ENCODE measurements at places on chromosomes 11 and 22.

DNA sequence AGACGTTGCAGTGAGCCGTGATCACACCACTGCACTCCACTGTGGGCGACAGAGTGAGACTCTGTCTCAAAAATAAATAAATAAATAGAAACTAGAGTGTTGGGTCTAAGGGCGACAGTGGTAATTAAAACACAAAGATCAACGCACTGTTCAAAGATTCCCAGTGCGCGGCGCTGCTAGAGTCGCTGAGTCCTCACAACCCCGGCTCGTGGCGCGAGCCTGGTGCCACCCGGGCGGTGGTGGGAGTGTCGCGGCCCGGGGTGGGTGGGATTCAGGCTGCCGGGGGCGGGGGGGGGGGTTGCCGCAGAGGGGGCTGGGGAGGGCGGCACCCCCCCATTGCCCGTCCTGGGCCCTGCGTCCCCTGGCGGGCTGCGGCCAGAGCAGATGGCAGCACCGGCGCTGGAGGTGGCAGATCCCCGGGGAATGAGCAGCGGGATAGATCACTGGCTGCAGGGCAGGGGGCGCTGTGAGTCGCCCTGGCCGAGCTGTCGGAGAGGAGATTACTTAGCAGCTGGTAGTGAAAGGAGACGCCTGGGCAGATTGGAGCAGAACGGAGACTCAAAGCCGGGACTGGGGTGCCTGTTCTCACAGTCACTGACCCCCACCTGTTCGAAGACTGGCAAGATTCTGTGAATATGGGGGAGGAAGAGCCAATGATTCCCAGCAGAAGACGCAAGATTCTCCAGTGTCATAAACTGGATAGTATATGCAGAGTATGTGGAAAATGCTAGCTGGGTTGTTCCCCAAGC is 30.2 kb upstream of the APOBEC3A start:
- DNase-seq: peak; percentile 23

- peak; percentile 55 for DNase-seq
Measured at GRCh38 chr11:27722117-27722952, 22.1 kb upstream of the BDNF start.

- DNase-seq: no peak
Measured at GRCh38 chr11:108486828-108487227, 11.4 kb downstream of the POGLUT3 start.

DNA sequence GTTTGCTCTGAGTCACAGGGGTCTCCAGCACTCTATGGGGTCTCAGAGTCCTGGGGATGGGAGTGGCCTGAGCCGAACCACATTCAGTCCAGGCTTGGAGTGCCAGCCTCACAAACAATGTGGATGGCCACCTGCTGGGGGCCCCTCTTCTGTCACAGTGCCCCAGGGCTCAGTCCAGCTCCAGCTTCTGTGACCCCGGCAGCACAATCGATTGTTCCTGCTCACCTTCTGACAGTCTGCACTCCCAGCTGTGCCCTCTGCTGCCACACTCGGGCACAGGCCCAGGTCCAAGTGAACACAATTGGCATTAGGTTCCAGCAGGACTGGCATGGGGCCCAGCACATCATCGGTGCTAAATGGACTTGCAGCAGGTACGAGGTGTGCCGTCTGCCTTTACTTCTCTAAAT is 84.8 kb downstream of the TP53I11 start:
- no peak for DNase-seq

DNA sequence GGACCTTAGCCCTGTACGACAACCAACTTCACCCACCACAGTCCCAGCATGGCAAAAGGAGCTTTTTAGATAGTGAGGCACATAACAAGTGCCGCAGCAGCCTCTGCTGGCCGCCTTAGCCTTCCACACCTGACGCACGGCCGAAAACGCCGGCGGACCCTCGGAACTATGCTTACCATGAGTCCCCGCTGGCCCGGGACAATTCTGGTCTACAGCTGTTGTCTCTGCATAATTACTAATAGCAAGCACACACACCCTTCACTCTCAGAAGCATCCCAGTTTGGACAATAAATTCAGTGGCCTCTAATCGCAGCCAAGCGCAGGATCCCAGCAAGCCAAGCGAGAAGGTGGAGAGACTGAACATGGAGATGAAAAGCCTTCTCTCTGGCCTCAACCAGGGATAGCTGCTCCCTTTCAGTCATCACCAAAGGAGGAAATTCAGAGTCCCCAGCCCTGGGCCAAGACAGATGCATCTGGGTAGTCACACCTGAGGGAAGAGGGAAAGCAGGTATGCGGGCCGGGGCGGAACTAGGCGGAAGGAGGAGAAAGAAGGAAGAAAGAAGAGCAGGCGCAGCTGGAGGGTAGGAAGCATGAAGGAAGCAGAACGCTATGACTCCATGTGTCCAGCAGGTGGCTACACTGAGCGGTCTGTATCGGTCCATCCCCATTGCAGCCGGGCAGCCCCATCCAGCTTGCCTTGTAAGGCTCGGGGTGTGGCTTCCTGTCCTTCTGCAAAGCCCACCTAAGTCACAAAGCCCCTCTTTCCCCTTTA is 40.3 kb downstream of the BUD13 start:
- DNase-seq: peak; percentile 65

DNA sequence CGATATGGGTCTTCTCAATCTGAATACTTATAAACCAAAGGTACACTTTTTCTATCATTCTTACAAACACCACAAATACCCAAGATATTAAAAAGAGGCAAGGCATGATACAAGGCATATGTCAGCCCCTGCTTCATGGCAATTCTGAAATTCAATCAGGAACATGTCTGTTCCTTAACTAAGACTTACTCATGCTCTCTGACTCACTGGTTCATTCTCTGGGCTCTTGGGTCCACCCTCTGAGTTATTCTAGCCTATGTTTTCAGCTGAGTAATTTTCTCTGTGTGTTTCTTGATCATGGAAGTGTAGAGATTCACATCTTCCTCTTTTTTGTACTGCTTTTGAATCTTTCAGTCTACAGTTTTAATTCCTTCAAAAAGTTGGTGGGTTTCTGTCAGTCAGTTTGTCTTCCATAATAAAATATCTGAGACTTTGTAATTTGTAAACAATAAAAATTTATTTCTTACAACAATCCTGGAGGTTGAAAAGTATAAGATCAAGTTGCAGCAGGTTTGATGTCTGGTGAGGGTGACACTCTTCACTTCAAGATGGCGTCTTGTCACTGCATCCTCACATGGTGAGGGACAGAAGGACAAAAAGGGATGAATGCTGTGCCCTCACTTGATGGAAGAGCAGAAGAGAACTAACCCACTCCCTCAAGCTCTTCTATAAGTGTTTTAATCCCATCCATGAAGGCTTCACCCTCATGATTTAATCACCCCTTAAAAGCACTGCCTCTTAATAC is 211.7 kb downstream of the FAM76B start:
- DNase-seq: peak; percentile 82

DNA sequence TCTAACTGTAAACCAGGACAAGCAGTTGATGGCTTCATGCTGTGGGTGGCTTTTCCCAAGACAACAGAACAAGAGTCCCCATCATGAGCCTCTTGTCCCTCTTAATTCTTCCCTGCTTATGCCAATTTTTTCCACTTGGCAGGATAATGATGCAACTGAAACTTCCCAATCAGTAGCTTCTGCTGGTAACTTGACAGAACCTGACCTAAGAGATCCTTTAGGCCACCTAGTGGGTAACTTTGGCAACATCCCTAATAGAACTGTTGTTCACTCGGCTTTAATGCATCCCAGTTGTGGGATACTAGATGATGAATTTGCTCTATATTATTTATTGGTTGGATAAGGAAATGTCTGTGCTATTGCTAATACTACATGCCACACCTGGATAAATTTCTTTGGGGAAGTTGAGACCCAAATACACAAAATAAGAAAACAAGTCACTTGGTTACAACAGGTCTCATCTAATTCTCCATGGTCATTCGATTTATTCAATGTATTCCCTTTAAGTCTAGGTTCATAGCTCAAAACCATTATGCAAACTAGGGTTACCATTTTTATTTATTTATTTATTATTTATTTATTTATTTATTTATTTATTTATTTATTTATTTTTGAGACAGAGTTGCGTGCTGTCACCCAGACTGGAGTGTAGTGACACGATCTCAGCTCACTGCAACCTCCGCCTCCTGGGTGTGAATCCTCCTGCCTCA is 41.4 kb upstream of the NFAM1 start:
- peak; percentile 74 for DNase-seq

GRCh38 chr11:62400760-62401159 is 18.1 kb upstream of the SCGB1A1 start:
- DNase-seq: peak; percentile 89

- no peak for DNase-seq
Measured at GRCh38 chr22:40799008-40799407, 20.1 kb downstream of the SLC25A17 start.

- DNase-seq: peak; percentile 73
Measured at GRCh38 chr11:68010090-68011041, at the start of gene ALDH3B1. TSS of gene ALDH3B1 (plus strand) at chr11:68010327. CDS start at chr11:68015298, 4,971 bp downstream.

All from fibroblast of upper back skin (primary cell).